ENCODE measurements at places on chromosomes 2 and 18.

DNA sequence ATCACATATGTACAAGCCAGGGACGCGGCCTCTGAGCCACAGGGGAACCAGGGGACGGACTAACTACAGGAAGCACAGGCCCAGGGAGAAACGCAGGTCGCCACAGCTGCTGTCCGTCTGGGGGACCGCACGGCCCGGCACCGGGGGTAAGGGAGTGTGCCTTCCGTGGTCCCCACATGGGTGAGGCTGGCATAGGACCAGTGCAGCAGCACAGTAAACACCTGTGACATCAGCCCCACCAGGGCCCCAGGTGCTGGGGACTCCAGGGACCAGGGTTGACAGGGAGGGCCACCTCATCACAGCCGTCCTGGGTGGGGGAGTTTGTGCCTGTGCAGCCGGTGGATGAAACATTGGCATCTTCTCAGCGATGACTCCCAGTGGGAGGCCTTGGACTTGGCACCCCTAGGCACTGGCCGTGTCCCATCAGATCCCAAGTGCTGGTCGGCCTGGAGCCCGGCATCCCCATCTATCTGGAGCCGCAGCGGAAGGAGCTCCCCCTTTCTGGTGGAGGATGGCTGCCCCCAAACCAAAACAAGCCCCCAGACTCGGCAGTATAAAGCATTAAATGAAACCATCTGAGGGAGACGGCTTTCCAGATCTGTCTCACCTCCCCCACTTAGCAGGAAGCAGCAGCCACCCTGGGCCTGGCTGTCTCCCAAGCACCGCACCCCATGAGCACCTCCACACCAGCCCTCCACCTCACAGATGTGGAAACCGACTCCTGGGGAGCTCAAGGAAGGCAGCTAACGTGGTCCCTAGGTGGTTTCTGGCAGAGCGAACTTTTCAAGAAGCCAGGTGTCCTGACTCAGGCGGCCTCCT, 22.5 kb downstream of the AQP12A start:
- DNase-seq: no peak

DNA sequence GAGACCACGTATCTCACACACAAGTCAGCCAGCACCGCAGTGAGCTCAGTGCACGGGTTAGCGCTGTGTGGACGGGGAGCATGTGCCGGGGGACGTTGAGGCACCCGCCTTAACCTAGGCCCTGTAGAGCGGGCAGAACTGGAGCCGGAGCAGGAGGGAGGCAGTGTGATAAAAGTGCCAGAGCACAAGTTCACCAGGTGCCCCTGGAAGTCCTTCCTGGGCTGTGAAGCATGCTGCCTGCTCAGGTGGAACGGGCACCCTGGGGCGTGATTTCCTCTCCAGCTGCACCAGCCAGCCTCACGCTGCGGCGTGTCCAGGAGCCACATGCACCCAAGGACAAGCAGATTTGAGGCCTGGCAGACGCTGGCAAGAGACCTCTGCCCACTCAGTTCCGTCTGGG, 50.3 kb downstream of the ITGB1BP1 start:
- DNase-seq: no peak

DNA sequence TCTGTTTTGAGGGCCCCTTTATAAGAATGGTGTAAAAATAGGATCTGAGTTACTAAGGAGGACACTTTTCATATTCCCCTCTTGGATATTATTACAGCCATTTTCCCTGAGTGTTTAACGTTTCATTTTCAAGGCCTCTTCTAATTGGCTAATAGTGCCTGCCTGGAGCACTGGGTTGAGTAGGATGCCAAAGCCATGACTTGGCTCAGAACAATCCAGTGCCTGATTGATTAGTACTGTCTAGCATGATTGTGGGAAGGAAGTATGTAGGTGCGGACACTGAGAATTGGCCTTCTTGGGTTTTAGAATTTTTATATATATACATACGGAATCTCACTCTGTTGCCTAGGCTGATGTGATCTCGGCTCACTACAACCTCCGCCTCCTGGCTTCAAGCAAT, 66.1 kb downstream of the NAB1 start:
- DNase-seq: no peak

GRCh38 chr18:74132201-74132600, 15.4 kb downstream of the FBXO15 start:
- no peak for DNase-seq

DNA sequence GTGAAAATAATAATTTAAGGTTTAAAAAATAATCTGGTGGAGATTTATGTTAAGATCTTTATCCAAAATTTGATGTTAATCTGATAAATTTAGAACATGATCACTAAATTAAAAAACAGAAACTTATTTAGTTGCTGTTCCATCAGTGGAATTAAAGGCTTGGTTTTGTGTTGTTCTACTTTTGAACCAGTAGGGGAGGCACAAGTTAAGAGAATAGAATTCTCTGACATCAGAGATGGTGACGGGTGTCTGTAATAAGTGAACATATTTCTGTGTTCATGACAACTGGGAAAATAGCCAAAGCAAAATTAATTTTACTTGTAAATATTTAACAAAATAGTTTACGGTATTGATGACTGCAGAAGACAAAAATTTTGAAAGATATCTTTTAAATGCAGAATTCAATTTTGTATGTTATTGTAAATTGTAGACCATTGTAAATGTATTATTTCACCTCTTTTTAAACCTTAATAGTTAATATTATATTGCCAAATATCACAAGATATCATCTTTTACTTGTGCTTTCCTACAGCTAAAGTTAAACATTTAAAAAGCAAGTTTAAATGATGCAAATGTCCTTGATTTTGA, 106.0 kb downstream of the UBR3 start:
- DNase-seq: no peak

- no peak for DNase-seq
Observed at GRCh38 chr2:202752071-202752470, 117.3 kb downstream of the FAM117B start.

GRCh38 chr2:239293775-239294430, 106.9 kb downstream of the HDAC4 start:
- peak; percentile 54 for DNase-seq

GRCh38 chr2:16102358-16102975, 162.1 kb downstream of the MYCN start:
- no peak for DNase-seq

GRCh38 chr18:12628706-12629702, 28.9 kb downstream of the SPIRE1 start:
- no peak for DNase-seq

GRCh38 chr18:31649978-31650719, 34.2 kb downstream of the B4GALT6 start:
- no peak for DNase-seq

DNA sequence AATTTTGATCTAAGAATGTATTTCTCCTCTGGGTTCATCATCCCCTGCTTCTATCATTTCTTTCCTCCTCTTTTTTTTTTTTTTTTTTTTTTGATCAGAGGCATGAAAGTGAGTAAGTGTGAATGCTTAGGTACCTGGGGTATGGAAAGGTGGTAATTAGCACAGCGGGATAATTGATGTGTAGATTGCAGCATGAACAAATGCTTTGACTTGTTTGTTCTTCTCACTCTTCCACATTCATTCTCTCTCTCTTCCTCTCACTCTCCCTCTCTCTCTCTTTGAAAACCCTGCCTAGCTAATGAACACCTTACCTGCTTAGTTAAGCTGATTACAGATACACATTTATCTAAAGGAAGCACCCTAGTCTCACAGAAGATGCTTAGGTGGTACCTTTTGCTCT, 74.7 kb downstream of the ZEB2 start:
- DNase-seq: no peak

DNA sequence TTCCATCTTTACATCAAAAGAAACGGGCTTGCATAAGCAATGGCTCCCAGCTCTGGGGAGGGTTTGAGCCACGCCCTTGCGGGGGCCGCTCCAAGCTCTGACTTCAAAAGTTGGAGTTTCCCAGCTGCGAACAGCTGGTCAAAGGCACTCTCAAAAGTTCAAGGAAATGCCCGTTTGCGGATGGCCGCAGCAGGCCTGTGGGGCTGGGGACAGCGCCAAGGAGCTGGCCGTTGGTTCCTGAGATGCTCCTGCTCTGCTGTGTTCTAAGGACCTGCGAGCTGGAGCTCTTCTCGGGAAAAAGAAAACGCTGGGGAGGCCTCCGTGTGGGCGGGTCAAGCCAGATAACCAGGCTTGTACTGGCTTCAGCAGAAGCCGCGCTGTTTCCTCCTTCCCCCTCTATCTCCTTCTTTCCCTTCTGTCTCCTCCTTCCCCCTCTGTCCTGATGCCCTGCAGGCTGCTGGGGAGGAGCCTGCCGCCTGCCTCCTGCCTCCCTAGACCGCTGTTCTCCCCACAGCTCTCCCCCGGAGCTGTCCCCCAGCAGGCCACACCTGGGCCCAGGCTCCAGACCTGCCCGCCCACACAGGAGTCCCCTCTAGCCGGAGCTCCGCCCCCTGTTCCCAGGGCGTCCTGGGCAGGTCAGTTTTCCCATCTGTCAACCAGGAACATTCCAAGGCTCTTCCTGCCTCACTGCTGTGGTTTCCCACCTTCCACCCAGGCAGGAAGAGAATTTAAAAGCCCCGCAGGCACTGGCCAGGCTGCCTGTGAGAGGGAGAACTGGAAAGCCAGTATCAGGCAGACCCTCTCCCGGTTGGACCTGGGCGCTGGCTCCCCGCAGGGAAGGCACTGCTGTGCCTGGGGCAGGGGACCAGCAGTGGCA, 14.1 kb downstream of the KLF11 start:
- DNase-seq: no peak

DNA sequence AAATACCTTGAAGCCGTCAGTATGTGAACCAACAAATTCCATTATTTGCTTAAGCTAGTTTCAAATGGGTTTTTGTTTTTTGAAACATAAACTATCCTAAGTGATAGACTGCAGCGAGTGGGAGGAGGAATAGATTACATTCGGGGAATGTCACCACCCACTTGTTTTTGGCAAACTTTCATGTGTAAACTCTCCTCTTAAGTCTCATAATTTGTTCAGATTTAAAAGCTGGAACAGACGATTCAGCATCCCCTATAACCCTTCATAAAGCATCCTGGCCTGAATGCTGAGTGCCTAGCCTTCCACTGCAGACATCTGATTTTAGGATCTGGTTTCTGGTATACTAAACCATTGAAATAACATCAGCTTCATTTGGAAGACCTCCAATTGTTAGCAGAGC, 51.0 kb downstream of the CPO start:
- no peak for DNase-seq

GRCh38 chr2:20994130-20994529, 49.7 kb downstream of the APOB start:
- no peak for DNase-seq

GRCh38 chr2:67516362-67516761, 119.2 kb downstream of the ETAA1 start:
- DNase-seq: no peak

GRCh38 chr2:66699793-66700676, 265.1 kb downstream of the MEIS1 start:
- no peak for DNase-seq

DNA sequence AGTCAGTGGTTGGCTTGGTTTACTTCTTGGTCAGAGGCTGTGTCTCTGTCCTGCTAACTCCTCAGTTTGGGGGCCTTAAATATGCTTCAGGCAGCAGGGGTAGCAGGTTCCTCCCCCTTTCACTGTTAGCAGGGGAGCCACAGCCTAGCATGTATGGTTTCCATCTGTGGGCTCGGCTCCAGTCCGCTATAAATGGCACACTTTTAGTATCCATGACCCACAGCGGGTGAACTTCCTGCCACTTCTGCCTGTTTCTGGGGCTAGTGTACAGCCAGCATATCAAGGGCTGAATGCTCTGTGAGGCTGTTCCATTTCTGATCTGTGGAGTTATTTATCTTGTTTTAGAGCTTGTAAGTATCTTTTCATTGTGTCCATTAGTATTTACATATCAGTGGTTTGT, 58.3 kb downstream of the MRPL33 start:
- DNase-seq: no peak

GRCh38 chr2:169955940-169956339, 128.7 kb downstream of the UBR3 start:
- DNase-seq: no peak

DNA sequence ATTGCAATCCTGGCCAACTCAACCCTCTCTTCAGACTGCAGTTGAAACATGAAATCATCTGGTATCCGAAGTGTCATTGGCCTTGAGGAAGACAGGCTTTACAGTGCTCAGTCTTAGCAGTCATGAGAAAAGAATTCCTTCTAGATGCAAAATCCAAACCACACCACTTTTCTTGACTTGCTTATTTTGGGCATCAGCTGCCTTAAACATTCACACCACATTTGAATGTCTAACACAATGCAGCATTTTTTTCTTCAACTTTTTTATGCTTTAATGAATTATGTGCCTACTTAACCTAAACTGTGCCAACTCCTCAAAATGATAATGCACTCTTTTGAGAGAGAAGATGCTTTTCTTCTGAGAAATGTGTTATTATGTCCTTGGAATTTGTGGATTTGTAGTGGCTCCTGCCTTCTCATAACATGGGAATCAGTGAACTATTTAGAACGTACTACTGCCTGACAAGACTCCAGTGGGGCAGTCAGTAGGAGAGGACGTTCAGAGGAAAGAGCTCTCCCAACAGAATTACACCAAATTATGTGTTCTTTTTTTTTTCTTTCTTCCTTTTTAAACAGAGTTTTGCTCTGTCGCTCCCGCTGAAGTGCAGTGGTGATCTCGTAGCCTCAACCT, 3.2 kb upstream of the FAM98A start:
- no peak for DNase-seq

- no peak for DNase-seq
Observed at GRCh38 chr2:41061356-41061755, 609.5 kb upstream of the SLC8A1 start.

GRCh38 chr2:48448274-48449061, 81.5 kb upstream of the STON1 start:
- DNase-seq: no peak

GRCh38 chr18:74023220-74023619, 124.4 kb downstream of the FBXO15 start:
- no peak for DNase-seq

DNA sequence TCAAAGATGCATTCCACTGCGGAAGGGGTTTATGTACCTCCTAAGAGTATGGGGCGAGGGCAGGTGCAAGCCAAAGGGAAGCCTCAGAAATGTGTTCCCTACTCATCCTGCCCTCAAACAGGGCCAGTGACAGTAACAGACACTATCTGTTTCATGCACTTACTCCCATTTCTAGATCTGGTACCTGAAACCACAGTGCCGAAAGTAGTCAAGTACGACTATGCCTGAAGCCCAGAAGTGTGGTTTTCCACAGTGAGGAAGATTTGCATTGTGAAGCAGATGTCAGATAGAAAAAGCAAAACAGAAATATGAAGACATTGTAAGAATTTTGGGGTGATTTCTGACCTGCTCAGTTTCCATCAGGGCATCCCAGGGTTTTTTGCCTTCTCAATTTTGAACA, 748.7 kb downstream of the RNF144A start:
- DNase-seq: no peak

DNA sequence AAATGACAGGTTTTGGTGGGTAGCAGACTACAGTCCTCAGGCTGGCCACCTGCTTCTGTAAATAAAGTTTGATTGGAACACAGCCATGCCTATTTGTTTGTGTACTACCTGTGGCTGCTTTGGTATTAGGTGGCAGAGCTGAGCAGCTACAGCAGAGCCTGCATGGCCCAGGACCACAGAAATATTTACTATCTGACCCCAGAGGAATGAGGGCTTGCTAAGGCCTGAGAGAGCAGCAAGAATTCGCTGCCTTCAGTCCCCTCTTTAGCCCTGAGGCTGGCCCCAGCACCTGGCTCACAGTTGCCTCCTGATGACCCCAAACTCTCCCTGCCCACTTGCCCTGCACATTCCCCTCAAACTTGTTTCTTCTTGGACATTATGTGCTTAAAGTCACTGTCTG, 32.5 kb downstream of the POLR1A start:
- no peak for DNase-seq
